Fibroblast of lung (primary cell): ENCODE measurements at places on chromosomes 2 and 18. TPM values are rescaled to one million over a fixed set of nuclear protein-coding genes. Genes with fewer than 3 reads are reported as not detected.

GRCh38 chr2:1869987-1870386, 125.7 kb upstream of the PXDN start:
- no peaks in the 10 kb centered on the region for H3K36me3 ChIP-seq
- DNase-seq: no peak
- H3K4me3 ChIP-seq: no peak overlapping the region
- H3K27me3 ChIP-seq: no peaks in the 10 kb centered on the region
- H3K27ac ChIP-seq: no peak overlapping the region

- peaks cover 5% of the 10 kb centered on the region for H3K36me3 ChIP-seq
- H3K27ac ChIP-seq: no peak overlapping the region
- DNase-seq: no peak
- H3K4me1 ChIP-seq: no peaks in the 10 kb centered on the region
Measured at GRCh38 chr2:216151313-216152025, 42.3 kb downstream of the XRCC5 start.

DNA sequence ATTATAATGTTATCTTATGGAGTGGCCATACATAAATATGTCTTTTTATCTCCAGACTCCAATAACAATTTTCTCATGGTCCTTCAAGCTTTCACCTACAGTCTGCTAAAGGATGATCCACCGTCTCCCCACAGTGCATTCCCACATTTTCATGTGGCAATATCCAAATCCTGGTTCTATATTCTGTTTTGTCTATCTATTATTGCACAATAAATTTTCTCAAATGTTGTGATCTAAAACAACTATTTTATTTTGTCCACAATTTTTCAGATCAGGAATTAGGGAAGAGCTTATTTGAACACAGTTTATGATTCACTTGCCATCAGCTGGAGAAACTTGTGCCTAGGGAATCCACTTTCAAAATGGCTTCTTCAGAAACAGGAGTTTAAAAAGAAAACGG, 614.4 kb upstream of the TMEFF2 start:
- H3K27ac ChIP-seq: no peak overlapping the region
- no peaks in the 10 kb centered on the region for H3K36me3 ChIP-seq
- H3K27me3 ChIP-seq: no peaks in the 10 kb centered on the region
- DNase-seq: no peak
- H3K4me3 ChIP-seq: no peak overlapping the region

- no peaks in the 10 kb centered on the region for H3K36me3 ChIP-seq
- H3K4me1 ChIP-seq: no peaks in the 10 kb centered on the region
- no peaks in the 10 kb centered on the region for H3K27me3 ChIP-seq
- H3K27ac ChIP-seq: no peak overlapping the region
Measured at GRCh38 chr2:129575431-129575830, 404.0 kb upstream of the RAB6C start.

- H3K27me3 ChIP-seq: peaks cover 5% of the 10 kb centered on the region
- peak; percentile 48 for DNase-seq
- H3K27ac ChIP-seq: no peak overlapping the region
Measured at GRCh38 chr2:118046634-118047210, 32.9 kb upstream of the CCDC93 start.

DNA sequence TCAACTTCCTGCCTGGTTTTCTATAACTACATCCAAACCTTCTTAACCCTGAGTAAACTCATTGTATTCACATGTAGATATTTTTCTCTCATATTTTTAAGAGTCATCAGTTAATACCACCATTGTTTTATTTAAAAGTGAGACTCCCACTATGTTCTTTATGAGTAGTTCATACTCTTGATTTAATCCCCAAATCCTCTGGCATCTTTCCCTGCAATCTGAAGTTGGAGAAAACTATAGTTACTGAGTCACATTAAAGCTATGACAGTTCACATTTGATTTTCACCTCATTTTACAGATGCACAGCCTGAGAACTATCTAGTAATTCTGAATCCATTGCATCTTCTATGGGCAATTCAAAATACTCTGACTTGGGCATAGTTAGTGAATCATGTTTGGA, 1358.7 kb upstream of the NRXN1 start:
- H3K27me3 ChIP-seq: no peaks in the 10 kb centered on the region
- DNase-seq: no peak
- H3K36me3 ChIP-seq: no peaks in the 10 kb centered on the region
- H3K27ac ChIP-seq: no peak overlapping the region

GRCh38 chr18:7437870-7438269, 129.2 kb upstream of the PTPRM start:
- DNase-seq: no peak
- H3K27me3 ChIP-seq: no peaks in the 10 kb centered on the region
- H3K4me1 ChIP-seq: no peaks in the 10 kb centered on the region
- no peak overlapping the region for H3K27ac ChIP-seq

- no peaks in the 10 kb centered on the region for H3K27me3 ChIP-seq
- H3K4me3 ChIP-seq: no peak overlapping the region
- H3K4me1 ChIP-seq: peaks cover 6% of the 10 kb centered on the region
- peak; percentile 78 for DNase-seq
Measured at GRCh38 chr2:201618744-201619662, 24.3 kb downstream of the TMEM237 start.

GRCh38 chr2:198657512-198658121, 800.1 kb downstream of the SATB2 start:
- no peaks in the 10 kb centered on the region for H3K36me3 ChIP-seq
- H3K4me3 ChIP-seq: no peak overlapping the region
- DNase-seq: peak; percentile 41
- H3K4me1 ChIP-seq: no peaks in the 10 kb centered on the region

DNA sequence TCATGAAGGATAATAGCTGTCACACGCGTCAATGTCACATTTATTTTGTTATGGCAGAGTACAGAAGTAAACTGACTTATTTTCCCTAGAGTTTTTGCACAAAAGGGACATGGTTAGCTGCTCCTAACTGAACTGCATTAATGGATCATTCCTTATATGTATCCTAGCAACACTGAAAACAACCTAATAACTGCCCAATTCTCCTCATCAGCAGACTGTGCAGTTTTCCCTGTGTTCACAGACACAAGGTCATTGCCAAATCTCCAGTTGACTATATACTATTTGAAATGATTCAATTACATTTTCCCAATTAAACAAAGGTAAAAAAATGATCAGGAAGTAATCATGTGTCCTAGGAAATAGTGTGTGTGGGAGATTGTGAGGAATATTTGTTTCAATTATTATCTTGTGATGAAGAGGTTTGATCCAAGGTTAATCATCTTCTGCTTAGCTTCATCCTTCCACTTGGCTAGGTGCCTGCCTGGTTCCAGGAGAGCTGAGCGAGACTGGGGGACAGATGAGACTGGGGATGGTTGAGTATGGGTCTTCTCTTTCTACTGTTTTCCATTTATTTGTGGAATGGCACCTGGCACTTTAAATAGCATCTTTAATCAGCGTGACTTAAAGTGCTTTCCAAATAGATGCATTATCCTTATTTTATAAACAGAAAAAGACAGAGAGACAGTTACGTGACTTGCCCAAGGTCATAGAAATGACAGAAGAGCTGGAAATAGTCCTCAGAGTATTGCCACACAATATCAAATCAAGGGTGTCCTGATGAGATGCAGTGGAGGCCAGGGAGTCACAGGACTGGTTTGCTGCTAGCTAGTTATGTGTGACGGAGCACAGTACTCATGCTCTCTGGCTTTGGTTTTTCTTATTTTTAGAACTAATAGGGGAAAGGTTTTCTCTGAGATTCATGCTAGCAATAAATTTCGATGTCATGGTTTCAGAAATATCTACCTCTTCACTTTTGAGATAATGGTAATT, 335.6 kb downstream of the PIK3C3 start:
- no peak for DNase-seq
- no peak overlapping the region for H3K4me3 ChIP-seq
- no peaks in the 10 kb centered on the region for H3K36me3 ChIP-seq
- no peak overlapping the region for H3K27ac ChIP-seq
- no peaks in the 10 kb centered on the region for H3K4me1 ChIP-seq

GRCh38 chr2:217289907-217290280, 430.0 kb upstream of the TNP1 start:
- no peak overlapping the region for H3K27ac ChIP-seq
- no peak overlapping the region for H3K4me3 ChIP-seq
- H3K4me1 ChIP-seq: peaks cover 14% of the 10 kb centered on the region
- peak; percentile 42 for DNase-seq
- H3K27me3 ChIP-seq: no peaks in the 10 kb centered on the region

- no peak for DNase-seq
- H3K36me3 ChIP-seq: no peaks in the 10 kb centered on the region
- no peaks in the 10 kb centered on the region for H3K4me1 ChIP-seq
- H3K27ac ChIP-seq: no peak overlapping the region
- no peak overlapping the region for H3K4me3 ChIP-seq
Measured at GRCh38 chr2:1860931-1861330, 116.6 kb upstream of the PXDN start.

DNA sequence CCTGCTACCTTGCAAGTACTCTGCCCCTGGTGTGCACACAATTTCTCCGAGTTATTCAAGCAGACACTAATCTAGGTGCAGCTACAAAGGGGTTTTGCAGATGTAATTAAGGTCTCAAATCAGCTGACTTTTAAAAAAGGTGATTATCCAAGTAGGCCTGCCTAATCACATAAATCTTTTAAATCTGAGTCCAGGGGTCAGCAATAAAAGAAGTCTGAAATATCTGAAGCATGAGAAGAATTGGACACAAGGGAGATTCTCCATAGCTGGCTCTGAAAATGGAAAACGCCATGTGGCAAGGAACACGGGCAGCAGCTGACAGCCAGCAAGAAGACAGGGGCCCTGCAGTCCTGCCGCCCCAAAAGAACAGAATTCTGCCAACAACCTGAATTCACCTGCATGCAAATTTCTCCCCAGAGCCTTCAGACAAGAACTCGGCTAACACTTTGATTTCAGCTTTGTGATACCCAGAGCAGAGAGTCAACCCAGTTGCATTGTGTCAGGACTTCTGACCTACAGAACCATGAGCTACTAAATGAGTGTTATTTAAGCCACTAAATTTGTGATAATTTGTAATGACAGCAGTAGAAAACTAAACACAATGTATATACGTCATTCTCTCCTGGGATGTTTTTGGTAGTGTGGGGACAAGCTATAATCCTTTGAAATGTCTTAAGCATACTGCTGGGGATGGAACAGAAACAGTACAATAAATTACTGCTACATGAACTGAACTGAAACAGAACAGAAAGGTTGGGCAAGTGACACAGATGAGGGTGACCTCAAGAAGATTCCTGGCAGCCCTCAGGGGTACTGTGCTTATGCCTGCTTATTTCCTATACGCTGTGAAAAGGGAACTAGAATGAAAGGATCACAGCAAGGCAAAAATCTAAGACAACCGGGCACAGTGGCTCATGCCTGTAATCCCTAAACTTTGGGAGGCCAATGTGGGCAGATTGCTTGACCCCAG, 3.2 kb downstream of the INO80C start:
- no peaks in the 10 kb centered on the region for H3K36me3 ChIP-seq
- no peak for DNase-seq
- H3K27ac ChIP-seq: no peak overlapping the region
- H3K4me1 ChIP-seq: peaks cover 2% of the 10 kb centered on the region
- H3K4me3 ChIP-seq: no peak overlapping the region
- no peaks in the 10 kb centered on the region for H3K27me3 ChIP-seq

DNA sequence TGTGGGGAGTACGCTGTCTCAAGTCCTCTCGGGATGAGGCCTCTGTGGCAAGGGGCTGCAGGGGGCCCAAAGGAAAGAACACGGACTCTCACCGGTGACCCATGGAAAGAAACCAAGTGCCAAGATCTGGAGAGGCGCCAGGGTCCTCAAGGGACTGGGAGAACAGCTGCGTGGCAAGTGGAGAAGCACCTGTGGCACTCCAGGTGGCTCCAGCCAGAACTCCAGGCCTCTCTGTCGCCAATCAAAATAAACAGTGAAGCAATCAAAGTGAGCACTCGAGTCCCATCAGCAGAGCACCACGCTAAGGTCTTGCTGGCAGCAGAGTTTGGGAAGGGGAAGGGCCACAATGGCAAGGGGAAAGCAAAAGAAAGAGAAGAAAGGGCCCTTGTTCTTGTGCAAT, 54.7 kb downstream of the BCL2 start:
- DNase-seq: no peak
- no peaks in the 10 kb centered on the region for H3K4me1 ChIP-seq
- no peak overlapping the region for H3K27ac ChIP-seq
- no peaks in the 10 kb centered on the region for H3K27me3 ChIP-seq
- no peak overlapping the region for H3K4me3 ChIP-seq
- no peaks in the 10 kb centered on the region for H3K36me3 ChIP-seq

DNA sequence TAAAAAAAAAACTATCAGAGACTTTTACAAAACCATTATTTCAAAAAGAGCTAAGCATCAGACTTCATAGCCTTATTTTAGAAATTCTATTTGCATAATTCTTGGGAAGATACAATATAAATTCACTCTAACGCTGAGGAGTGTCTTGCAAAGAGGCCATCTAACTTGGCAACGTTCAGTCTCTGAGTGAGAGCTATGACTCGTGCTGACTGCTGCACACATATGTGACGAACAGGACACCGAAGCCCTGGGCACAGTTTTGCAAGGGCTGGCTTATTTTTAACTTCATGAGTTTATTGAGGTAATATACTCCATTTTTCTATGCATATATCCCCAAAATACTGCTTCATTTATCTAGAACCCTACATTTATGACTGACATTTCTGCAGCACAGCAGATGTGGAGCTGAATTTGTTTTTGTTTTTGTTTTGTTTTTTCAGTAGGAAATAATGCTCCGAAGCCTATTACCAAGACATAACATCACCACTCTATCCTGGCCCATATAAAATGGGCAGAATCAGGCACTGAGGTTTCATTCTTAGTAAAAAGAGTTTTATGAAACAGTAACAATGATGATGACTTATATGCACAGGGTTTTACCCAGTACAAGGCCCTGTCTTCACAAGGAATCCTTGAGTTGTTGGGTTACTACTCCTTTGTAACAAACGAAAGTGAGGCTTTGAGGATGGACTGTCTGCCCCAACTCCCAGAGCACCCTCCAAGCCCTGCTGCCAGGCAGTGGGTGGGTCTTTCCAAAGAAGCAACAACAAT, 68.3 kb downstream of the CRACDL start:
- no peak overlapping the region for H3K27ac ChIP-seq
- peak; percentile 32 for DNase-seq
- H3K27me3 ChIP-seq: no peaks in the 10 kb centered on the region
- H3K4me3 ChIP-seq: no peak overlapping the region
- H3K36me3 ChIP-seq: no peaks in the 10 kb centered on the region

Gene DUSP11
- total RNA-seq: 24.9 and 31.7 TPM in 2 replicates

Gene RAB6C
- total RNA-seq: not detected in 2 replicates

Gene CRYGC
- total RNA-seq: not detected in 2 replicates

Gene DPP4
- 148 and 297 TPM in 2 replicates for total RNA-seq

Gene CGREF1
- total RNA-seq: 2.3 and 10.0 TPM in 2 replicates

Gene MROH2A
- total RNA-seq: not detected in 2 replicates

Gene SNTG2
- total RNA-seq: not detected in 2 replicates

Gene TFPI
- total RNA-seq: 111 and 117 TPM in 2 replicates
